Foreskin fibroblast (primary cell): ENCODE measurements at places on chromosomes 7 and 10.

DNA sequence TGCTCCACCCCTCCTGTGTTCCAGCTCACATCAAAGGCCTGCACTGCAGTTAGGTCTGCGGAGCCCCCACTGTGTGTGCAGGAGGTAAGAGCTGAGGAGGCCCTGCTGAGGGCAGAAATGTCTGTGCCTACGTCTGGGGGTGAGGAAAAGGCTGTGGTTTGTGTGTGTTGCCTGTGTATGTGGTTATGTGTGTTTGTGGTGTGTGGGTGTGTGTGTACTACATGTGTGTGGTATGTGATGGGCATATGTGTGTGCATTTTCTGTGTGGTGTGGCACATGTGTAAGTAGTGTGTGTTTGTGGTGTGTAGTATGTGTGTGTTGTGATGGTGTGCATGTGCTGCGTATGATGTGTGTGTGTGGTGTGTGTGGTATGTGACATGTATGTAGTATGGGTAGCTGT is 36.2 kb downstream of the ANXA8 start:
- no peak for DNase-seq

DNA sequence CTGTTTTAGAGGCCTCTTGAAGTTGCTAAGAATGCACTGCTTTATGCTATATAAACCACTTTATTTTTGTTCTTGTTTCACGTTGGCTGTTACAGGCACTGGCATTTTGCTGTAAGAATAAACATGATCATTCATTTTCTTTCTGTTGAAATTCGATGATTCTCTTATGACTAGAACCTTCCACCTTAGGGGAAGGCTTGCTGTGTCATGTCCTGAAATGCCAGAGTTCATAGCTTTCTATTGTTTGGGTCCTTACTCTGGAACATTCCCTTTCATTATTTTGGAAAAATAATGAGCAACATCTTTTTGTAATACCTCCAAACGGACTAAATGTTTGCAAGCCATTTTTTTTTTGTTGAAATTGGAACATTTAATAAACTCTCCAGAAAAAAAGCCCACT is 495.1 kb upstream of the POT1 start:
- DNase-seq, result no peak

- no peak for DNase-seq
Observed at GRCh38 chr10:79132681-79133381, 64.1 kb downstream of the ZMIZ1 start.

GRCh38 chr7:117012284-117012683 is 59.0 kb downstream of the ST7 start:
- no peak for DNase-seq

DNA sequence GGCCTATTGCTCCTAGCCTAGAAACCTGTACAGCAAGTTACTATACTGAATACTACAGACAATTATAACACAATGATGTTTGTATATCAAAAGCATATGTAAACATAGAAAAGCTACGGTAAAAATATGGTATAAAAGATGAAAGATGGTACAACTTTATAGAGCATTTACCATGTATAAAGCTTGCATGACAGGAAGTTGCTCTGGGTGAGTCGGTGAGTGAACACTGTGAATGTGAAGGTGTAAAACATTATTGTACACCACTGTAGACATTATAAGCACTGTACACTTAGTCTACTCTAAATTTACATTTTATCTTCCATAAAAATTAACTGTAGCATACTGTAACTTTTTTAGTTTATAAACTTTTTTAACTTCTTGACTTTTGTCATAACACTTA is 674.3 kb upstream of the ZWINT start:
- no peak for DNase-seq

GRCh38 chr7:80967071-80967916 is 48.4 kb upstream of the SEMA3C start:
- no peak for DNase-seq

- DNase-seq, result peak; percentile 96
Observed at GRCh38 chr10:33661580-33662336, 327.3 kb upstream of the NRP1 start.
